MCF 10A (cell line): ENCODE measurements at places on chromosomes 11 and 22. TPM values are rescaled to one million over a fixed set of nuclear protein-coding genes. Genes with fewer than 3 reads are reported as not detected.

- H3K36me3 ChIP-seq = no peaks in the 10 kb centered on the region
- no peak overlapping the region for H3K27ac ChIP-seq
- H3K4me1 ChIP-seq = no peaks in the 10 kb centered on the region
- peaks cover 54% of the 10 kb centered on the region for H3K27me3 ChIP-seq
- DNase-seq = no peak
Measured at GRCh38 chr11:97973352-97973857, 1047.3 kb upstream of the CNTN5 start.

Gene KRTAP5-11
- total RNA-seq = not detected in 2 replicates

DNA sequence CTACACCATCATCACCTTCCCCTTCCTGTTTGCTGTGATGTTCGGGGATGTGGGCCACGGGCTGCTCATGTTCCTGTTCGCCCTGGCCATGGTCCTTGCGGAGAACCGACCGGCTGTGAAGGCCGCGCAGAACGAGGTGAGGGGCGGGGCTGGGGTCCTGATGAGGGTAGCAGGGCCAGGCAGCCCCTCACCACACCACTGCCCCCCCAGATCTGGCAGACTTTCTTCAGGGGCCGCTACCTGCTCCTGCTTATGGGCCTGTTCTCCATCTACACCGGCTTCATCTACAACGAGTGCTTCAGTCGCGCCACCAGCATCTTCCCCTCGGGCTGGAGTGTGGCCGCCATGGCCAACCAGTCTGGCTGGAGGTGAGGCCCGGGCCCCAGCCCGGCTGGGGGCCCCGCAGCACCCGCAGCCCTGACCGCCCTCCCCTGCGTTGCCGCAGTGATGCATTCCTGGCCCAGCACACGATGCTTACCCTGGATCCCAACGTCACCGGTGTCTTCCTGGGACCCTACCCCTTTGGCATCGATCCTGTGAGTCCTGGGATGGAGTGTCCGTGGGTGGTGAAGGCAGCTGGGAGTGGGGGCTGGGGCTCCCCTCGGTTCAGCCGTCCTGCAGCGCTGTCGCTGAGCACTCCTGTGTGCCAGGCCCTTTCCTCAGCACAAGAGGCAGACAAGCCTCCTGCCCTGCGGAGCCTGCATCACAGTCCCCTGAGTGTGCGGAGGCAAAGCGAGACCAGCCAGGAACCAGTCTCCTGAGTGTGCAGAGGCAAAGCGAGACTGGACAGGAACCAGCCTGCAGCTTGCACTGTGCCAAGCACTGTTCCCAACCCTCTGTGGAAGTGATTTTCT, 8.8 kb downstream of the TCIRG1 start:
- no peaks in the 10 kb centered on the region for H3K27me3 ChIP-seq
- H3K27ac ChIP-seq = no peak overlapping the region
- H3K4me3 ChIP-seq = no peak overlapping the region
- H3K4me1 ChIP-seq = no peaks in the 10 kb centered on the region
- peaks cover 5% of the 10 kb centered on the region for H3K36me3 ChIP-seq

GRCh38 chr11:74397501-74398243, 561 bp downstream of the PGM2L1 start:
- DNase-seq = peak; percentile 55
- no peaks in the 10 kb centered on the region for H3K36me3 ChIP-seq
- peak overlapping the region; percentile 99 for H3K4me3 ChIP-seq

DNA sequence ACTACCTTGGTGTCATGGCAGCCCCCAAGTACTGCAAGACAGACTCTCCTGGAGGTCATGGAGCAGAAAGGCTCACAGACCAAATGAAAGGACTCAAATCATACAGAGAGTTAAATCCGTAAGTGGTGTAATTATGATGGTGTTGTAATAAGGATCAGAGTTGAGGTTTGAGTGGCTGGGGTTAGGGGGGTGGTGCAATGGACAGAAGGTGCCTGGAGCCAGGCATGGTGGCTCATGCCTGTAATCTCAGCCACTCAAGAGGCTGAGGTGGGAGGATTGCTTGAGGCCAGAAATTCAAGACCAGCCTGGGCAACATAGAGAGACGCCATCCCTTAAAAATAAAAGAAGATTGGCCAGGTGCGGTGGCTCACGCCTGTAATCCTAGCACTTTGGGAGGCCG, 18.7 kb downstream of the ART5 start:
- no peaks in the 10 kb centered on the region for H3K27me3 ChIP-seq
- H3K4me3 ChIP-seq = no peak overlapping the region
- no peak overlapping the region for H3K27ac ChIP-seq
- no peak for DNase-seq
- no peaks in the 10 kb centered on the region for H3K36me3 ChIP-seq

- H3K4me1 ChIP-seq = peaks cover 6% of the 10 kb centered on the region
- no peak overlapping the region for H3K4me3 ChIP-seq
- no peaks in the 10 kb centered on the region for H3K36me3 ChIP-seq
- H3K27me3 ChIP-seq = no peaks in the 10 kb centered on the region
- DNase-seq = peak; percentile 68
Measured at GRCh38 chr11:121881806-121882205, 234.2 kb downstream of the BLID start.

DNA sequence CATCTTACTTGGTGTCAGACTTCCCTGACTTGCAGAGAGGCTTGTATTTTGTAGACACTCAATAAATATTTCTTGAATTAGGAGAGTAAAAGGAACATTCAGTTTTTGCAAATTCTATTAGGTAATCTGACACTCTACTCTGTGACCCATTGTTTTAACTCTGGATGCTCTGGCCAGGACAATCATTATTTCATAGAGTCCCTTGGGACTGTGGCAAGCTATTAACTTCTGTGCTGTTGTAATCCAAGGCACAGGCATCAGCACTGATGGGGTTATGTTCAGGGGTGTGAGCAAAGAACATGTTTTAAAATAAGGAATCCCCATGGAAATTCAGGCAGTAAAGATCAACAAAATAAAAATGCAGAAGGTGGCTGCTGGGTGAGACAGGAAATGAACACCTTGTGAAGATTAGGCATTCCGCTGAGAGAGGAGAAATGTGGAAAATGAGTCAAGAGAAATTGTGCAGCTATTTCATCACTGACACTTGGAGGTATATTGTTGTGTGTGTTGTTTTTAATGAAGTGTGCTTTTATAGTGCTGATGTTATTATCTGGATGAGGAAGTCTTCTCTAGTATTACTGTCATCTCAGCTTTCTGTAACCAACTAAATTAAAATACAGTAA, 175.2 kb downstream of the WNT11 start:
- peaks cover 18% of the 10 kb centered on the region for H3K4me1 ChIP-seq
- DNase-seq = peak; percentile 46
- H3K36me3 ChIP-seq = peaks cover 5% of the 10 kb centered on the region
- no peaks in the 10 kb centered on the region for H3K27me3 ChIP-seq

DNA sequence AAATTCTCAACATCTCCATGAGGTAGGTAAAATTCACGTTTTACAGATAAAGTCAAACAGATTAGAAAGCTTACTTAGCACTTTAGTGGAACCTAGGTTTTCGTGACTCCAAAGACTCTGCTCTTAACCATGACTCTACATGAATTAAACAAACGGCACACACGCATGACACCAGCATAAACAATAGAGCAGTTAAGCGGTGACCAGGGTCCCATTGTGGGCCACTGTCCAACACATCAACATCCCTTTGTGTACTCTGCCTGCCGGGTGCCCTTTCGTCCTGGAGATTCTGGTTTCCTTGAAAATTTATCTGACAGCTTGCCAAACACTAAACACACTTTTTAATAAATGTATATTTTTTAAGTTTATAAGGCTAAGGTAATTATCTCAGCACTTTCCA, 941.7 kb downstream of the OPCML start:
- H3K27me3 ChIP-seq = no peaks in the 10 kb centered on the region
- no peaks in the 10 kb centered on the region for H3K4me1 ChIP-seq
- no peak overlapping the region for H3K27ac ChIP-seq
- H3K36me3 ChIP-seq = no peaks in the 10 kb centered on the region
- DNase-seq = no peak

Gene TTC36
- 0.52 and 0.63 TPM in 2 replicates for total RNA-seq

DNA sequence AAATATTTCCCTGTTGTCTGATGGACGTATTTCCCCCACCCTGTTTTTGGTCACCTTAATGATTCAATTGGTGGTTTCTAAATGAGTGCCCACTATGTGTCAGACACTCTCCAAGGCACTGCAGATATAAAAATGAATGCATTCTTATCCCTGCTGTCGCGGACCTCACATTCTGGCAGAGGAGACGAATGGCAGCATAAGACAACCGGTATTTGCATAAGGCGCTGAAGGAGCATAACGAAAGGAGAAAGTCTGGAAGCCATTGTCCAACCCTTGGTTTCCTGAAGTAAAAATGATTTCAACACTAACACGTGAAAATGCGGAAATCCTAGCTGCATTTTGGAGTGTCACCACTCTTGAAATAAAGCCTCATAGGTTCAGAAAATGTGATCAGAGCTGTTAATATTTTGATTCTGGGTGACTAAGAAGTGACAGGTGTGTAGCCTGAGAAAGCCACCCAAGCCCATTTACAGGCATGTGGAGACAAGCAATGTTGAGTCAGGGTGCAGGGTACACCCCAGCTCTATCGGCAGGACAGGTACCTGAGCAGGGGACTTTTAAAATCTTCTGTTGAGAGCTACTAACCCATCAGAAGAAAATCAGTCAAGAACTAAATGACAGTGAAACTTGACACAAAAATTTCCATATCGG, 10.1 kb upstream of the GAB2 start:
- DNase-seq = no peak
- H3K36me3 ChIP-seq = no peaks in the 10 kb centered on the region
- no peak overlapping the region for H3K4me3 ChIP-seq
- H3K4me1 ChIP-seq = no peaks in the 10 kb centered on the region

DNA sequence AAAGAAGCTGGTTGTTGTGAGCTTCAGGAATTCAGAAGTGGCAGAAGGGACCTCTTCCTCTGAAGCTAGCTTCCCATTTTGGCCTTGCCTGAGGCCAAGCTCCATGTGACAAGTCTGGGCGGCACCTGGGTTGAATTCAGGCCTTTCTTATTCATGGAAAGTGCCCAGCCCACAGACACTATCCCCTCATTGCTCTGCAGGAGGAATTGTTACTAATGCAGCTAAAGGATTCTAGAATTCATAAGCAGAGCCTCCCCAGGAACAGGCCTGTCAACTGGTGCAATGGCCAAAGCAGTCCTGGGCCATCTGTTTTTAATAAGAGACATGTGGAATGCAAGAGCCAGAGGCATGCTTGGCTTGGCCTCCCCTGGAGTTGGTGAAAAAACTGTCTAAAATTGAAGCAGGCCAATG, 71.4 kb downstream of the SLC1A2 start:
- no peak overlapping the region for H3K4me3 ChIP-seq
- no peaks in the 10 kb centered on the region for H3K27me3 ChIP-seq
- no peak overlapping the region for H3K27ac ChIP-seq
- H3K36me3 ChIP-seq = no peaks in the 10 kb centered on the region

Gene TBX1
- total RNA-seq = not detected in 2 replicates

GRCh38 chr11:6251990-6252473, 7.6 kb upstream of the CCKBR start:
- DNase-seq = no peak
- H3K4me1 ChIP-seq = peaks cover 16% of the 10 kb centered on the region
- no peaks in the 10 kb centered on the region for H3K27me3 ChIP-seq

GRCh38 chr22:31977141-31977841, 33.0 kb downstream of the YWHAH start:
- no peaks in the 10 kb centered on the region for H3K27me3 ChIP-seq
- DNase-seq = peak; percentile 82
- H3K4me1 ChIP-seq = no peaks in the 10 kb centered on the region

Gene HEPHL1
- total RNA-seq = not detected in 2 replicates
